Substantia nigra (tissue), 51 donors: ENCODE measurements at places on chromosomes 1 and 21.
A peak's percentile ranks its signal among the peaks of the same experiment; 100 is the strongest.

DNA sequence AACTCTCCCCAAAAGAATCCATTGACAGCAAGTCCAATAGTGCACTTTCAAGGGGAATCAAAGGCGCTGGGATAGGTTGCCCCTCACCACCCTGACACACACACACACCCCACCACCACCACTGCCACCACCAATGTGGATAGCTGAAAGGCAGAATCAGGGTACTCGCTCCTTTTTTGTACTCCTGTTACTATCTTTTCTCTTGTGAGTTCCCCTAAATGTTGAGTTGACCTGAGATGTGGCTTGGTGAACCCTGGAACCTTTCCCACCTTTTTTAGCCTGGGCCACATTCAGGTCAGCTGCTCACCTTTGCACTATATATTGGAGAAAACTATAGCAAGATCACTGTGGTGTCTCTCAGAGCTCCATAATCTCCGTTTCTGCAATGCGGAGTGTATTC lies 3.9 kb downstream of the S100A8 start:
- no peak for DNase-seq

GRCh38 chr1:159548126-159548525 lies 12.3 kb upstream of the OR10J5 start:
- DNase-seq = no peak

- DNase-seq = no peak
Measured at GRCh38 chr1:101086783-101087182, 61.2 kb upstream of the DPH5 start.

DNA sequence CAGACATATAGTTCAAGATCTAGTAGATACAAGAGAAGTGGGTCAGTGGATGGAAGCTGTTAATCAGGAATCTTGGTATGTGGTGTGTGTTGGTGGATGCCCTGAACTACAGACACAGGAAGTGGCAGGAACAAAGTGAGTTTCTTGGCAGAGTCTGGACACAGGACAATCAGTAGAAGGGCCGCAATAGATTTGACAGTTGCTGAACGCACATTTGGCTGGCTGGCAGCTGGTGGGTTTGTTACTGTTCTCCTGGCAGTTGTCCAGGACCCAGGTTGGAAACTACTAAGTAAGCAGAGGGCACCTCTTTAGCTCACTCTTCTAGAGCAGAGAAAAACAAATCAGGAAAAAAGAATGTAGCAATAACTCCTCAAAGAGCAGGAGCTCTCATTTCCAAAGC lies 13.2 kb downstream of the KRTAP26-1 start:
- DNase-seq = no peak

DNA sequence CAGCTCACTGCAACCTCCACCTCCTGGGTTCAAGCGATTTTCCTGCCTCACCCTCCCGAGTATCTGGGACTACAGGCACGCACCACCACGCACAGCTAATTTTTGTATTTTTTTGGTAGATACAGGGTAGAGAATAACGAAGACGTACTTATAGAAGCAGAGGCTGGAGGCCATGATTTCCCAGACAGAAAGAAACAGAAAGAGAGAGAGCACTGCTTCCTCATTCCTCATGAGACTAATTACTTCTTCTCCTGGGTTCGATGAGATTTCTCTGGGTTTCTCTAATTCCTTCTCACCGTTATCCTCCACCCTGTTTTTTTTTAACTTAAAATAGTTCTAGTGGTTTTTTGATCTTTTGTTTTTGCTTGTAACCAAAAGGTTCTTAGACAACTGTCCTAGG lies 23.4 kb upstream of the PTP4A2 start:
- no peak for DNase-seq

- no peak for DNase-seq
Measured at GRCh38 chr21:45010096-45010495, 64.3 kb upstream of the ADARB1 start.

DNA sequence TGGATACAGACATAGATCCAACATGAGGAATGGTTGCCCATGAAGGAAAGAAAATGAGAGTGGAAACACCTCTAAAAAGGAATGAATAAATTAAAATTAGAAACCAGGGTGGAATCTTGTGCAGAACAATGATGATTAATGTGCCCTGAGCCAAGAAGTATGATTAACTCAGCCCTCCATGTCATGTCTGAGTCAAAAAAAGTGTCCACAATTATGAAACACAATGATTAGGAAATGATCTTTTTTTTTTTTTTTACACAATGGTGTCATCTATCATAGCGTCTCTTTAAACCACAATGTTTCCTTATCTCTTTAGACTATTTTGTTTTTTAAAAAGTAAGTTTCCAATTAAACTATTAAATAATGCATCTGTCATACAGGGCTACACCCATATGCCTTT lies 78.9 kb upstream of the RAB4A start:
- DNase-seq = no peak

DNA sequence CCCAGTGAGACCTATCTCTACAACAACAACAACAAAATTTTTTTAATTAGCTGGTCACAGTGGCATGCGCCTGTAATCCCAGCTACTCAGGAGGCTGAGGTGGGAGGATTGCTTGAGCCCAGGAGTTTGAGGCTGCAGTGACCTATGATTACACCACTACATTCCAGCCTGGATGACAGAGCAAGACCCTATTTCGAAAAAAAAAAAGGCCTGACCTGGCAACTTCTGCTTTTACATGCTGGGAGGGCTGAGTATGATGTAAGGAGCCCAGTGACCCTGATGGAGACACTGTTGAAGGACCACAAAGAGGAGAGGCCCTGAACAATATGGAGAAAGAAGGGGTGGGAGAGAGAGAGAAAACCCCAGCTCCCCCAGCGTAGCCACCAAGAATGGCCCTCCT lies 9.2 kb upstream of the VPS26C start:
- DNase-seq = no peak

GRCh38 chr21:34865400-34866241 lies 183.5 kb downstream of the RUNX1 start:
- no peak for DNase-seq

- no peak for DNase-seq
Measured at GRCh38 chr1:6586404-6586816, 6.6 kb downstream of the ZBTB48 start.

- no peak for DNase-seq
Measured at GRCh38 chr1:99598738-99599411, 47.0 kb upstream of the PALMD start.

GRCh38 chr1:31476891-31477846 lies 64.2 kb downstream of the SERINC2 start:
- no peak for DNase-seq

- no peak for DNase-seq
Measured at GRCh38 chr1:19980314-19980713, 896 bp upstream of the PLA2G2A start.

- DNase-seq = no peak
Measured at GRCh38 chr21:38498057-38498833, at the start of gene ERG. Gene ERG (minus strand): TSS chr21:38498477. CDS start chr21:38498380, 97 bp downstream.

DNA sequence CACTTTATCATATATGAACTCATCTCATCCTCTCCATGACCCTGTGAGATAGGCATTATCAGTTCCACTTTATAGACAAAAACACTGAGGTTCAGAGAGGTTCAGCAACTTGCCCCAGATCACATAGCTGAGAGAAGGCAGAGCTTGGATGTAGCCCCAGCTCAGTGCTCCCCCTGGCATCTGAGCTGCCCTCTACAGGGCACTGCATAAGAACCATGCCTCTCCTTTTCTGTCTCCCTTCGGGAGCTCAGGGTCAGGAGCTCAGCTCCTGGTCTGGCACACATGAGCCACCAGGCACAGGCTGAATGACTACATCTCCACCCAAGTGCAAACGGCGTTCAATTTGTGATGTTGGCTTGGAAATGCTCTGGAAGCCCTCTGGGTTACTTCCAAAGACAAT lies 16.9 kb downstream of the RAB7B start:
- DNase-seq = no peak

DNA sequence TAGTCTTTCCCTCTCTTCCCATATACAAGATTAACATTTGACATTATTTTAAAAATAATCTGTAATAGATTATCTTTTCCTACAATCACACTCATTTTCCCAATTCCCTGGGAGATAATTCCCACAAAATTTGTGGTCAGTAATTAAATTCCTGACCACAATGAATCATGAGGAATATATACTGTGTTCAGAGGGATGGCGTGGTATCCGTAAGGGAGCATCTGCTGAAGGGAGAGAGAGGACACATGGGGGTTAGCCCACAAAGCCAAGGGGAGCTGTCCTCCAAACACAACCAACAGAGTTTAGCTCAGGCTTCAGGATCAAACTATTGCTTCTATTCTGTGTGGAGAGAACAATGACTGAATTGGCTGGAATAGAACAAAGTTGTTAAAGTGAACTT lies 57.1 kb upstream of the PPP2R5A start:
- DNase-seq = no peak

DNA sequence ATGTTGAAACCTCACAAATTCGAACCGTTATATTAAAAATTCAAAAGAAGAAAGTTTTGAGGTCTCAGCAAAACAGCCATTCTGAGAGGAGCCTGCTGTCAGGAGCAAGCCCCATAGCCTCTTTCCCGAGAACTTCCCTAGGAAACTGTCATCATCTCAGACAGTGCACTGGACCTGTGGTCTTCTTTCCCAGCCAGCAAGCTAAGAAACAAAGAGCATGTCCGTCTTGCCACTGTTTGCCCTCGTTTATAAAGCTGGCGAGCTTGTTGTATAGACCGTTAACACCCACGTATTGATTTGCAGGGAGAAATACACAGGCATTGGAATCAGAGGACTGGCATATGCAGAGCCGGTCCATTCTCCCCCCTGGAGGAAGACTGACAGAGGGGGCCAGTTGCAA lies 407.0 kb downstream of the NPHP4 start:
- DNase-seq = no peak

- no peak for DNase-seq
Measured at GRCh38 chr1:42179900-42180329, 15.4 kb upstream of the GUCA2A start.

DNA sequence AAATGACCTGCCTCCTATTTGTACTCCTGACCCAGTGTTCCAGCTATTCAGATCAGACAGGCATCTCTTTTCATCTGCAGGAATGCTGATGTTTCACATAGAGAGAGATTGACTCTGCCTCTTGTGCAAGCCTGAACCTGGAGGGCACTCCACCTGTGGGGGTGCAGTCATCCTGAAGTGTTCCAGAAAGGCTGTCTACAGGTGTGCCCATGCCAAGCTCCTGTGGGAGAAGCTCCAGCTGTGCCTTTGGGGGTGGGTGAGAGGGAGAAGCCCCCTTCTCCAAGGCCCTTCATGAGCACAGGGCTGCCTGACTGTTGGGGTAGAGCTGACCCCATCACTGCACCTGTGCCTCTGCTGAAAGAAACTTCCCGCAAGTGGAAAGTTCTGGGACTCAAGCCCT lies 22.8 kb downstream of the IFI44 start:
- DNase-seq = no peak

- DNase-seq = peak; percentile 85
Measured at GRCh38 chr1:8439015-8439702, 121.2 kb downstream of the SLC45A1 start.

DNA sequence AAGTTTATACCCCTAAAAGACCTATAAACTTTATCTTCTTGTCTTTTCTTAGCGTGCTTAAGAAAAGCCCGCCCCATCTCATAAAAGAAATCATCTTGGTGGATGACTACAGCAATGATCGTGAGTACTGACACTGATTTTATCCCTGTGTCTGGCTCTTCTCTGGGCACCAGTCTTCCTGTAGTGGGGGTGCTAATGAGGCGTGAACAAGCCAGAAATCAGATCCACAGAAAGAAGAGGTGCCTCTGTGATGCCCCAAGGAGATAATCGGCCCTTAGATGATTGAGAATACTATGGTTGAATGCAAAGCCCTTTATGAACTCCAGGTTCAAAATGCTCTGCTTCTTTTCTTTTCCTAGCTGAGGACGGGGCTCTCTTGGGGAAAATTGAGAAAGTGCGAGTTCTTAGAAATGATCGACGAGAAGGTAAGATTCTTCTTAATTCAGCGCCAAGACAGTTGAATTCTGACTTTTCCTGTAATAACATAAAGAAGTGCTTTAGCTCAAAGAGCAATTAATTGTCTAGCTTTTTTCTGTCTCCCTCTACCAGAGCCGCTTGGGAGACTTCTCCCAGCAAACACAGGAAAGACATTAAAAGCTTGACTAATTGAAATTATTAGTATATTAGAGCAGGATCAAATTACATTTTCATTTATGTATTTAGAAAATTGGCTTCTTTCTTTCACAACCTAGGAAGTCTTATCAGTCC lies 169.4 kb downstream of the GALNT2 start:
- DNase-seq = no peak

- DNase-seq = no peak
Measured at GRCh38 chr1:197144570-197145325, 1.7 kb downstream of the ASPM start.

DNA sequence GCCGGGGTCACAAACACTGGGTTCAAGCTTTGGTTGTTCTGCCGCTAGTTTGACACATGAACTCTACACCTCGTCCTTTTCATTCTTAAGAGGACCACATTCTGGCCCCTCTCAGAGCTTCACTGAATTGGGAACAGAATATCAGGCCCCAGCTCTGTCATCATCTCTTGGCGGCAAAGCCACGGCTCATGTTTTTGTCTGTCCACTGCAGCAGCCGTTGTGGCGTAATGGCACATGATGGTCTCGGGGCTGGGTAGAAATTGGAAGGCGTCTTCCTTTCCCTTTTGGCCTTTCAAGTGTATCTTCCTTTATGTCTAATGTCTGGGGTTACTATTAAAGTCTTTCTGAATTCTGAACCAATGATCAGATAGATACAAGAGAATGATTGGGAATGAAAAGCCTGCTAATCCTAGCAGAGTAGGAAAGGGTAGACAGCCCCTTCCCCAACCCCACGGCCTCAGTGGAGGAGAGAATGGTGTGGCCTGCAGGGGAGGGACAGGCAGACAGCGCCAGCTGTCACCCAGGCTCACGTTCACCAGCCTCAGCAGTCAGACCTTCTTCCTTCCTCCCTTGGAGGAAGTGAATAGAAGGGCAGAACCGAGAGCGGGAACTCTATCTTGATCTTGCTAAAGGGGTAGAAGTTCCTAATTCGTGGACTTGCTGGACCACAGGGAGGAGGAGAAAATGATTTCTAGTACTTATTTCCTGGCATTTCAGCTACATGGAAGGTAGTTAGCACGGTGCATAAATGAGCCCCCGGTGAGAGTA lies 498.1 kb downstream of the KIF26B start:
- no peak for DNase-seq

GRCh38 chr21:43365611-43366426 lies 61.1 kb downstream of the SIK1 start:
- no peak for DNase-seq

GRCh38 chr1:182955596-182956588 lies 2.9 kb upstream of the SHCBP1L start:
- DNase-seq = no peak
